CD14-positive monocyte (primary cell): ENCODE measurements at places on chromosomes 1 and 21. TPM values are rescaled to one million over a fixed set of nuclear protein-coding genes. Genes with fewer than 3 reads are reported as not detected.

EPHB2 gene
- polyA plus RNA-seq: 5.6 and 7.2 TPM in 2 replicates

UMODL1 gene
- polyA plus RNA-seq: not detected

KIF14 gene
- polyA plus RNA-seq: 0.18 TPM

HSD3B2 gene
- not detected for polyA plus RNA-seq

BPNT1 gene
- 5.5 and 10.1 TPM in 2 replicates for polyA plus RNA-seq

RCSD1 gene
- 216 TPM for polyA plus RNA-seq

TDRD5 gene
- not detected for polyA plus RNA-seq

SH2D2A gene
- polyA plus RNA-seq: 0.20 TPM

GJB3 gene
- polyA plus RNA-seq: not detected

DISC1 gene
- 5.8 TPM for polyA plus RNA-seq

ZNF683 gene
- polyA plus RNA-seq: not detected in 2 replicates

CNTN2 gene
- not detected for polyA plus RNA-seq

EXTL1 gene
- not detected in 2 replicates for polyA plus RNA-seq

OR2L2 gene
- not detected for polyA plus RNA-seq

ZMYM4 gene
- 3.9 and 12.3 TPM in 2 replicates for polyA plus RNA-seq

TLR5 gene
- 35.5 and 58.3 TPM in 2 replicates for polyA plus RNA-seq

GRCh38 chr1:115613767-115614166 is 28.0 kb upstream of the VANGL1 start:
- no peak for DNase-seq

GRCh38 chr1:58789322-58789856 is 5.5 kb upstream of the JUN start:
- no peak for DNase-seq

GRCh38 chr1:173865468-173866164 is 2.2 kb downstream of the GAS5 start:
- DNase-seq: no peak

DNA sequence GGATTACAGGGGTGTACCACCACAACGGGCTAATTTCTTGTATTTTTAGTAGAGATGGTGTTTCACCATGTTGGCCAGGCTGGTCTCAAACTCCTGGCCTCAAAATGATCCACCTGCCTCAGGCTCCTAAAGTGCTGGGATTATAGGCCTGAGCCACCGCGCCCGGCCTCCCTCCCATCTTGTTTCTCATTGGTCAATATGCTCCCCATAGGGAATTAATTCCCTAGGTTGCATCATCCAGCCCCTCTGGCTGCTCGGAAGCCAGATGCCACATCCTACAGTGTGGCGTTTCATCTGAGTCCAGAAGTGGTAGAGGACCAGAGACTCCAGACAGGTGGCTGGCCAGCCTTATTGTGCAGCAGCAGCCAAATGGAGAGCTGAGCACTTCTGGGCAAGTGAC is 11.5 kb upstream of the VASH2 start:
- DNase-seq: no peak

DNA sequence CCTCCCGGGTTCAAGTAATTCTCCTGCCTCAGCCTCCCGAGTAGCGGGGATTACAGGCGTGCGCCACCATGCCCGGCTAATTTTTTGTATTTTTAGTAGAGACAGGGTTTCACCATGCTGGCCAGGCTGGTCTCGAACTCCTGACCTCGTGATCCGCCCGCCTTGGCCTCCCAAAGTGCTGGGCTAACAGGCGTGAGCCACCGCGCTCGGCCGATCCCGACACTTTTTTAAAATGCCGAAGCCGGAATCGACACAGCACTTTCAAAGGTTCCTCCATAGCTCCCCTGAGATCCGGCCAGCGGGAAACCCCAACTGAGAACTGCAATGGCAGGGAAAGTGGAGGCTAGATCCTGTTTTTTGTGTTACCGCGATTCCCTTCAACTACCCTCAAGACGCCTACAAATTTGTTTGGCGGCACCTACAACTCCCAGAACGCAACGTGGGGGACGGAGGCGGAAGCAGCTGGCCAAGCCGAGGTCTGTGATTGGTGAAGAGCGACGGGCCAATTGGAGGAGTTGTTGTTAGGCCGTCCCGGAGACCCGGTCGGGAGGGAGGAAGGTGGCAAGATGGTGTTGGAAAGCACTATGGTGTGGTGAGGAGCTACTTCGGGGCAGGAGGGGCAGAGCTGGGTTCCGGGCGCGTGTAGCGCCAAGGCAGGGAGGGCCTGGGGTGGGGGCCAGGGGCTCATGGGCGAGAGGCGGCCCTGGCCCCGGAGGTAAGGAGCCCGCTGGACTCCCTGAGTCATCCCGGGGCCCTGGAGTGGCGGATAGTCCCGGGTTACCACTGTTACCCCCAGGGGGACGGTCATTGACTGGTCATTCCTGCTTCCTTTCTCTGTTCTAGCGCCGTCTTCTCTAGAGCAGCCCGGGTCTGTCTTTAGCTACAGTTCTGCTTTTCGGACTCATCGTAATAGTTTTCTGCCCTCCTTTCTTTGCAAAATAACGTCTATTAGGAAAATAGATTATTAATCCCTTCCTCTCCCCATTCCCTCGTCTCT is at the start of gene PSMD4:
PSMD4 (plus strand) TSS at position 518 of the 997 bp plus-strand sequence; CDS start at position 567, 49 bp downstream.
- DNase-seq: peak; percentile 96

DNA sequence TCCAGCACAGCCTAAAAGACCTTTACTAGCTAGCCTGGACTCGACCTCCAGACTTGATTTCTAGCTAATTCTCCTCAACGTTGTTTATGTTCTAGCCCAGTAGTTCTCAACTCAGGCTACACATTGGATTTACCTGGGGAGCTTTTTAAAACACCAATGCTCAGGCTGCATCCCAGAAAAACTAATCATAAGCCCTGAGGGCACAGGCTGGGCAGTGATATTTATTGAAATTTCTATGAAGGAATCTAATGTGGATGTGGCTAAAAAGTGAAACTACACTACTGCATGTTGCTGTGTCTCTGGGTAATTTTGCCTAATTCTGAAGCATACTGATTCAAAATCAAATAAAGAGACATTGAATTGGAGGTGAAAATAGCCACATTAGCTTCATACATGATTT is 479.4 kb downstream of the KCNT2 start:
- no peak for DNase-seq

- peak; percentile 3 for DNase-seq
Measured at GRCh38 chr1:110267260-110267659, 57.1 kb downstream of the KCNC4 start.

DNA sequence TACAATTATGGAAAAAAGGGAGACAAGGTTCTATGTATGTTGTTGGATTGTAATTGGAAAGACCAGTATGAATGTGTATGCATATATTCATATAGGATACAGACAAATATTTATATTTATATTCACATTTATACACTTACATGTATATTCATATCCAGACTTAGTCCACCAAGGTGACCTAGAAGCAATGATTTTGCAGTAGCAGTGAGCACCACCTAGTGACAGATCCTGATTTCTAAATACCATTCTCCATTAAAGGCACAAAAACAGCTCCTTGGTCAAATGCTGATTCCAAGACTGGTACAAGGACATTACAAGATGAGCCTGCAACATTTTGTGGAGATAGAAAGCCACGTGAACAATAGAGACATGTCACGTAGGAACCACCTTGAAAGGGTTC is 153.4 kb downstream of the SDCCAG8 start:
- DNase-seq: no peak

GRCh38 chr1:43077273-43077672 is 94.8 kb downstream of the EBNA1BP2 start:
- no peak for DNase-seq

DNA sequence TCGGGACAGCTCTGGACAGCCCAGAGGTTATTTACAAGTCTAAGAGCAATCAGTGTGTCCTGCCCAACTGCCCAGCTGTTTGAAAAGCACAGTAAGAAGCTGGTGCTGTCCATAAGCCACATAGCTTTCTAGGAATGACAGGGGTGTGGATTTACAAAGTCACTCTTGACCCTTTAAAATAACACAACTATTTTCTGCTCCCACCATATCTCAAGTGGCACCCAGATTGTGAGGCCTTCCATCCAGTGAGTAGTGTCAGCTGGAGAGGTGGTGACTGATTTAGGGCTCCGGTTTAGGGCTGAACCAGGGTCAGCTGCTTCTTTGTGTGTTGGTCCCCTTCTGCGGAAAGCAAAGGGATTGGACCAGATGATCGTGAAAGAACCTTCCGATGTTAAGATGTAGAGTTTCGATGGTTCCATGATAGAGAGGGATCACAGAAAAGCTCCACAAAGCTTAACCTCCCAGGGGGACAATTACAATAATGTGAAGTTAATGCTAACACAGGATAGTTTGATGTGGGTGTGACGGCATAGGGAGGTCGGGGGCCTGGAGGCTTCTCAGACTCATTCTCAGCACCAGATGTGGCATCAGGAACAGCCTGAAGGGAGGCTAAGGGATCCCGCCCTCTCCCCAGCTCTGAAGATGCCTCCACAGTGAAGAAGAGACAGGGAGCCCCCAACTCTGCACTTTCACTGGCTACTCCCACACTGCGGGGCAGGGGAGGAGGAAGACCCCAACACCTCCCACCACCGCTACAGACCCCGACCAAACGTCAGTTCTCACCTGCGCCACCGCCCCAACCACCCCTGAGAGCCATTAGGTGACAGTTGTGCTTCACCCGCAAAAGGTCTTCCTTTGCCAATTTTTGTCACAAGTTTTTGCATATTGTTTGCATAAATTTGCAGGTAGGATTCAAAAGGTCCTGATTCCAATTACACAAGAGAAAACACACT is 40.6 kb downstream of the LRRC3 start:
- no peak for DNase-seq

GRCh38 chr1:112800289-112800688 is 85.2 kb upstream of the PPM1J start:
- no peak for DNase-seq

DNA sequence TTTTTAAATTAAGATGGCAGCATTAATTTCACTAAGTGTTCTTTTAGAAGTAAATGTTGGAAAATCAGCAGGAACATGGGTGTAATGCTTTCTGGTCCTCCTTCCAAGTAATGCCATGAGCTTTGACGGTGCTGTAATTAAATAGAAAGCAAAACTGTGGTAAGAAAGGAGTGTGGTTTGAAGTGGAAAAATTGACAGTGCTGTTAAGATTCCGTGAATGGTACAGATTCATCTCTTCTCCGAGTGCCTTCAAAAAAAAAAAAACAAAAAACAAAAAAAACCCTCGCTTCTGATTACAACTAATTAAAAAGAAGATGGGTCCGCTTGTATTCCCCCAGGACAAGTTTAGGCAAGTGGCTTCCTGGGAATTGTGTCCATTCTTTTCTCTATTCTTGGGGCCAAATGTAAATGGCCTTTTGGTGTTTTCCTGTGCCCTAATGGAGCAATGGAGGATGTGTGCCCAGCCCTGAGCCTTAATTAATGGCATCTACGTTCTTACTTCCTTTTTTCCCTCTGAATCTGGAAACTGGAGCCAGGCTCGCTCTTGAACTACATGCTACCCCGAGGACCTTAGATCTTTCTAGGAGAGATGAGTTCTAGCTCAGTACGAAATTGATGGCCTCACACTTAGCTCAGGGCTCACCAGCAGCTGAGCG is 5.1 kb downstream of the LMO4 start:
- DNase-seq: no peak

DNA sequence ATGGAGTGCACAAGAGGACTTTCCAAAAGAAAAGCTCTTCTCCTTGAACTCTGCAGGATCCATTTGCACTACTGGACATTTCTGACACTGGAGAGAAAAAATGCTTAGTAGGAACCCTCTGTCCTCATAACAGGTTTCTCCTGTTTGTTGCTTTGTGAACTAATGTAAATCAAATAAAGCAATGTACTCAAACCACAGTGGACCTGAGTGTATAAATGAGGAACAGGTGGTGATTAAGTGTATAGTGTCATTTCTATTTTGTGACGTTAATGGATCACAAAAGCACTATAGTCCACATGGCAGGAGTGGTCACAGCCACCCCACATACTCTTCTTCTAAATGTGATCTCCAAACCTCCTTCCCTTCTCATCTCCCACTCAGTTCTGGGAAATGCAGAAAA is 268.4 kb upstream of the DUSP10 start:
- DNase-seq: no peak

- no peak for DNase-seq
Measured at GRCh38 chr1:1282998-1283397, 2.8 kb downstream of the SCNN1D start.

DNA sequence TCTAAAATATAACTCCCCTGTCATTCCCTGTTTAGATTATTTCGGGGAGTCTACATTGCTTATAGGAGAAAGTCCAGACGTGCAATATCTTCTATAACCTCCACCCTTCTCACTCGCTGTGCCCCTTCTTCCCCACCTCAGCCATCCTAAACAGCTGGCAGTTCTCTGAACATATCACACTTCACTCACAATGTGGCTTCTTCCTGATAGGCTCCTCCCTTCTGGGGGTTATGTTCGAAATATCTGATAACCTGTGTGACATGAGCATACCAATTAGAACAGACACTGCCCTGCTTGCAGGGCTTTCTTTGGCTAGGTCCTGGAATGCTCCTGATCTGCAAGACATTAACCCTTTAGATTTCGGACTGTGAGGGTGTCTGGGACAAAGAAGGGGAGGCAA is 274.6 kb downstream of the NFIA start:
- DNase-seq: no peak

GRCh38 chr1:159161719-159162026 is 9.7 kb upstream of the CADM3 start:
- no peak for DNase-seq

DNA sequence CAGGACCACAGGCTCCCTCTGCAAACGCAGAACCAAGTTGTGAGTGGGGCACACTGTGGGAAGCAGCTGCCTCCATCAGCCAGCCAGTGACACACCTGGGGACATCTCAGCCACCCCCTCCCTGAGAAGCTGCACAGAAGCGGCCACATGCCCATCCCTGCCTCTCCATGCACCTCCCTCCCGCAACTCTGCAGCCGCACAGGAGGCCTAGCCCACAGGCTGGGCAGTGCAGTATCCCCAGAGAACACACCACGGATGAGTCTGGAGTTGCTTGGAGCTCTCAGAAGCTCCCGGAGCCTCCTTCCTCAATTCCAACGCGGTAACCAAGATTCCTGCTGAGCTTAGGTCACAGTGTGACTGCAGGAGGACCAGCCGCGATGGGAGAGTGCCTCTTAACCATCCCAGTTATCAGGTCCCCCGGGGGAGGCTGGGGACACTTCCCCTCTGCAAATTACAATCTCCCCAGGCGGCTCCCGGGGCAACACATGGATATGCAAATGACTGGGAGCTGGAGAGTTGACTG is 1.2 kb upstream of the WNT3A start:
- no peak for DNase-seq

- no peak for DNase-seq
Measured at GRCh38 chr21:37136261-37136660, 63.2 kb downstream of the TTC3 start.

- DNase-seq: no peak
Measured at GRCh38 chr1:211549092-211549711, 29.8 kb downstream of the SLC30A1 start.

- DNase-seq: no peak
Measured at GRCh38 chr1:60924964-60925798, 157.2 kb upstream of the NFIA start.

- DNase-seq: peak; percentile 32
Measured at GRCh38 chr1:235986869-235987268, 78.0 kb downstream of the NID1 start.

- DNase-seq: no peak
Measured at GRCh38 chr1:107820801-107821200, 144.2 kb downstream of the VAV3 start.
